CD4-positive, alpha-beta T cell treated with Interleukin-2 at 100 ng/mL for 4 hours (primary cell): ENCODE measurements at places on chromosomes 1 and 21.

DNA sequence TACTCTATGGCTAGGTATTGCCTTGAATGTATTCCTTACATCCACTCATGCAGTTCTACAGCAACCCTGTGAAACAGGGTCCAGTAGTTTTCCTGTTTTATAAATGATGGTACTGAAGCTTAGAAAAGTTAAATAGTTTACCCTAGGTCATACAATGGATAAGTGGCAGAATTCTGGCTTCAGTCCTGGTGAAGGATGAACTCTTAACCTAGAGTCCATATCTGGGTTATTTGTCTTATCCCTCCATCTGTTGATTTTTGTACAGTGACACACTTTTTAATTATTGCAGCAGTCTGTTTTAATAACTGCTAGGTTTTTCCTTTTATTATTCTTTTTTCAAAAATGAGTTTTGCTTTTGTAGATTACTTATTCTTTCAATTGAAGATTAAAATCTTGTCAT is 263.9 kb downstream of the DNM3 start:
- DNase-seq: no peak

- DNase-seq: no peak
Observed at GRCh38 chr1:240441669-240442068, 170.3 kb downstream of the GREM2 start.

DNA sequence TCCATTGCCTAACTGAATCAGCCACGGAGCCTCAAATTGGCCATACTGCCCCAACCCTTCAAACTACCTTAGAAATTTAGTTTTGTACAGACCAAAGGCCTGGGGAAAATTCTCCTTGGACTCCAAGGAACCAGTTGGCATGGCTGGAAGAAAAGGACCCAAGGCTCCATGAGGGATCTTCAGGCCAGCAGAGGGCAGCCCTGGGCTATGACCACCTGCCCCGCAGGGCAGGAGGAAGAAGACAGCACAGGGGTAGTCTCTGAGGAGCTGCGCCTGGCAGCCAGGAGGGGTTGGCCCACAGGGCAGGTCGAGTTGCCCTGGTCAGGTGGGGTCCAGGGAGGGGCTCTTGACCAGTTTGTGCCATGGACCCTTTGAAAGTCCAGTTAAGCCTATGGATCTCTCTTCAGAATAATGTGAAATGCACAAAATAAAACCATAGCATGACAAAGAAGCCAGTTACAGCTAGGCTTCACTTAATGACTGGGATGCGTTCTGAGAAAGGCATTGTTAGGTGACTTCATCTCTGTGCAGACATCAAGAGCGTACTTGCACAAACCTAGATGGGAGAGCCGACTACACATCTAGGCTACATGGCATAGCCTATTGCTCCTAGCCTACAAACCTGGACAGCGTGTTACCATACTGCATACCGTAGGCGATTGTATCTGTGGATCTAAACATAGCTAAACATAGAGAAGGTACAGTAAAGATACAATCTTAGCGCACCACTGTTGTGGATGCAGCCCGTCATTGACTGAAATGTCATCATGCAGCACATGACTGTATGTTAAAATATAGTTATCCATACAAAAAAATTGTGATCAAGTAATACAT is 26.1 kb downstream of the CACNA1S start:
- peak; percentile 22 for DNase-seq

GRCh38 chr1:35030756-35031446 is 844 bp downstream of the ZMYM6 start:
- peak; percentile 54 for DNase-seq

DNA sequence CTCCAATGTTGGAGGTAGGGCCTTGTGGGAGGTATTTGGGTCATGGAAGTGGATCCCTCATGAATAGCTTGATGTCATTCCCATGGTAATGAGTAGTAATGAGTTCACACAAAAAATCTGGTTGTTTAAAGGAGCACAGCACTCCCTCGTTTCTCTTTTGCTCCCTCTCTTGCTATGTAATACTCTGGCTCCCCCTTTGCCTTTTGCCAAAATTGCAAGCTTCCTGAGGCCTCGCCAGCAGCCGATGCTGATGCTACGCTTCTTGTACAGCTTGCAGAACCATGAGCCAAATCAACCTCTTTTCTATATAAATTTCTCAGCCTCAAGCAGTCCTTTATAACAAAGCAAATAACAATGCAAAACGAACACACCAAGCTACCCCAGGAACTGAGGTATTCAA is 80.9 kb downstream of the LHX9 start:
- DNase-seq: no peak

GRCh38 chr1:230725256-230726012 is 11.5 kb upstream of the AGT start:
- DNase-seq: no peak

DNA sequence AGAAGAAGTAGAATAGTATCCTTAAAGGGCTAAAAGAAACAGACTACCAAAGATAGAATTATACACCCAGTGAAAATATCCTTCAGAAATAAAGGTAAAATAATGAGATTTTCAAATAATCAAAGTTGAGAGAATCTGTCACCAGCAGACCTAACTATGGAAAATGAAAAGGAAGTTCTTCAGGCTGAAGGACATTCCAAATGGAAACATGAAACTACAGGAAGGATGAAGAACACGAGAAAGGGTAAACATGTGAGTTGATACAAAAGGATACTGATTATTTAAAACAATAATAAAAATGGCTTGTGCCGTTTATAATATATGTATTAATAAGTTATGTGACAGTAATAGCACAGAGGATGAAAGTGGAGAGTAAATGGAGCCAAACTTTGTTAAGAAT is 57.1 kb upstream of the SLFNL1 start:
- no peak for DNase-seq

- DNase-seq: no peak
Observed at GRCh38 chr1:115712911-115713609, 55.5 kb downstream of the CASQ2 start.

DNA sequence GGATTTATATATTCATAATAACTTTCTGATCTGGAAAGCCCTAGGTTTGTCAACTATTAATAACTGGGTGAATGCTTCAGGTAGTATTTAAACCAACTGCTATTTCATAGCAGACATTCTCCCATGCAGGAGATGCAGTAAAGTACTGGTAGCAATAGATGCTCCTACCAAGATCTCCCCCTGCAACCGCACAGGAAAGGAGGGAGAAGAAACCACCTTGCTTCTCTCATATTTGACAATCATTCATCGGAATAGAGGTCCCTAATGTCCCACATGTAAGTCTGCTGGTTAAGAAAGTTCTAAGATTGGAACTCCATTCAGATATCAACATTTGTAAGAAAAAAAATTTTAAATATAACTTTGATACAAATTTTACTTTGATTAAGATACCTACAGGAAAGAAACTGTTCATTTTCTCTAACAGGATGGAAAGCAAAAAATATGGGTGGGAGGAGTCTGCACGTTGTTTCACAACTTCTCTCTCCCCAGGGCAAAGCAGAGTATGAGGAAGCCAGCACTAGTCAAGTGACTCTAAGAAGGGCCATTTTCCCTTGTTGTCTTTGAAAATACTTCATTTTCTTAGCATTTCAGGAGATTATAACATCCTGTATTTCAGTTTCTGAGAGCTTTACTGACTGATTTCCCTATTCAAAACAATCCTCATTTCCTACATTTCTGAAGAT is at the start of gene PYHIN1:
TSS of gene PYHIN1 (plus strand) at position 498 of the 683 bp plus-strand sequence. CDS start 5,359 bp downstream, outside the sequence.
- DNase-seq: peak; percentile 63

GRCh38 chr1:25820247-25821111 is 725 bp downstream of the MTFR1L start:
- DNase-seq: peak; percentile 68

- no peak for DNase-seq
Observed at GRCh38 chr1:23543707-23544443, 12.8 kb upstream of the E2F2 start.

DNA sequence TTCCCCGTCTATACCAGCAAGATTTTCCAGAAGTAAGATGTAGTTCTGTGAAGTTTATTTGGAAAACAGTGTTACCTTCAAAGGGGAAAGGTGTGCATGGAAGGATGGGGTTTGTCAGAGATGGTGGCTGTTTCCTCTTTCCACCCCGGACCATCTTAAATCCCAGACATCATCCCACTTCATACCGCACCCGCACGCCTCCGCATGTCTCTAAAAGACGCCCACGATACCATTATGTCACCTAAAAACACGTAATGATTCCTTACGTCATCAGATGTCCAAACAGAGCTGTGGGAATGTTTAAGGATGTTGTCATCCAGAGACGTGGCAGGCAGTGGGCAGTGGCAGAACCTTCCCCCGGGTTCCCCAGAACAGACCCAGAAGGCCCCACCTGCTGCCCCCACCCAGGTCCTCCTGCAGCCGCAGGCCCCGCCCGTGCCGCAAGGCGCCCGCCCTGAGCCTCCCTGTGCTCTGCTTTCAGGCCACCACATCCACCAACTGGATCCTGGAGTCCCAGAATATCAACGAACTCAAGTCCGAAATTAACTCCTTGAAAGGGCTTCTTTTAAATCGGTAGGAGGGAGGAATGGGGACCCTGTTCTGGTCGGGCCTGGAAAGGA is 152.2 kb downstream of the PEX14 start:
- DNase-seq: no peak

DNA sequence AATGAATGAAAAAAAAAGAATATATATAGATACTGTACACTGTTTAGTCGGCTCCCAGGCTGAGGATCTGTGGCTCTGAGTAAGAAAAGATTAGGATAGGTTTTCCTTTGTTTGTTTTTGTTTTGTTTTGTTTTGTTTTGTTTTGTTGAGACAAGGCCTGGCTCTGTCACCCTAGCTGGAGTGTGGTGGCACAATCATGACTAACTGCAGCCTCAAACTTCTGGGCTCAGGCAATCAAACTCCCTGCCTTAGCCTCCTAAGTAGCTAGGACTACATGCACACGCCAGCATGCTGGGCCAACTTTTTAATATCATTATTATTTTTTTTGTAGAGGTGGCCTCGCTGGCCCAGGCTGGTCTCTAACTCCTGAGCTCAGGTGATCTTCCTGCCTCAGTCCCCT is 87.9 kb upstream of the PTBP2 start:
- no peak for DNase-seq

- peak; percentile 1 for DNase-seq
Observed at GRCh38 chr1:148263906-148264255, 111.8 kb upstream of the NBPF11 start.

DNA sequence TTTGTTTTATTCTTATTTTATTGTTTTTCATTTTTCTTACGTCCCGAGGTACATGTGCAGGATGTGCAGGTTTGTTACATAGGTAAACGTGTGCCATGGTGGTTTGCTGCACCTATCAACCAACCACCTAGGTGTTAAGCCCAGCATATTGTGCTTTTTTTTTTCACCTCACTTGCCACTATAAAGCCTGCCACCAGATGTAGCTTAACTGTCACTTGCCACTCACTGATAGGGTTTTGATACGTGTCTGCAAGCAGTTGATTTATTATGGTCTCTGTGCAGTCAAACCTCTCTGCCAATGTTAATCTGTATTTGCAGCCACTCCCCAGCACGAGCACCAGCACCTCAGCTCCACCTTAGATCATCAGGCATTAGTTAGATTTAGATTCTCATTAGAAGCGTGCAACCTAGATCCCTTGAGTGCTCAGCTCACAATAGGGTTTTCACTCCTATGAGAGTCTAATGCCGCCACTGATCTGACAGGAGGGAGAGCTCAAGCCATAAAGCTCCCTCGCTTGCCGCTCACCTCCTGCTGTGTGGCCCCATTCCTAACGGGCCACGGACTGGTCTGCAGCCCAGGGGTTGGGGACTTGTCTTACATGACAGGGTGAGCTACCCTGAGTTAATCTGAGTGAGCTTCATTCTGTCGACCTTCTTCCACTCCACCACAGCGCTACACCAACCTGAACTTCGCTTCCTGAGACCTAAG is 17.9 kb upstream of the ABCG1 start:
- DNase-seq: no peak

DNA sequence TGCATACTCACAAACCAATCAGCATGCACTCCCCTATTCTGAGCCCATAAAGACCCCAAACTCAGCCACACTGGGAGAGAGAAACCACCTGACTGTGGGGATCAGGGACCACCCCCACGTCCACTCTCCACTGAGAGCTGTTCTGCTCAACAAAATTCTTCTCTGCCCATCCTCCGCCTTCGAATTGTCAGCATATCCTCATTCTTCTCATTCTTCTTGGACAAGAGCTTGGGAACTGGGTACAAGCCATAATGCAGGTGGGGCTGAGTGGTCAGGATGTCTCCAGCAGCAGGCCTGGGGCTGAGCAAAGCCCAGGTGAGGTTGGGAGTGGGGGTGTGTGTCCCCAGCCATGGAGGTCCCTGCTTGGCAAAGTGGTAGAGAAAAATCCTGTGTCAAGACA is 34.6 kb upstream of the IFNGR2 start:
- no peak for DNase-seq

DNA sequence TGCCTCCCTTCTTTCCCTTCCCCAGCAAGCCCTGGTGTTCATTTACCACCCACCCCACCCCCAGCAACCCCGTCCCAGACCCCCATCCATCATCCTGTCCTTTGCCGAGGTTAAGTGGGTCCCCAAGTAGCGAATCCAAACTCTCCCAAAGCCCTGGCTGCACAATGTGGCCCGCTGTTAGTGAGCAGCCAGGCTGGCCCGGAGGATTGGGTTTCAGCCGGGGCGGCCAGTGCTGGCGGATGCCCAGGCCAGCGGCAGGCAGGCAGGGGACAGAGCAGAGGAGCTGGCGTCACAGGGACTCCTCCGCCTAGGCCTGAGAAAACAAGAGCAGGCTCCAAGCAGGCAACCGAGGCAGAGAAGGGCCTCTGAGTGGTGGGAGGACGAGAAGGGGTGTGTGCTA is 61.4 kb downstream of the EPHB2 start:
- no peak for DNase-seq

- DNase-seq: peak; percentile 6
Observed at GRCh38 chr1:76292418-76293184, 218.1 kb downstream of the ST6GALNAC3 start.

- no peak for DNase-seq
Observed at GRCh38 chr1:103783944-103784377, 34.3 kb downstream of the AMY1C start.

DNA sequence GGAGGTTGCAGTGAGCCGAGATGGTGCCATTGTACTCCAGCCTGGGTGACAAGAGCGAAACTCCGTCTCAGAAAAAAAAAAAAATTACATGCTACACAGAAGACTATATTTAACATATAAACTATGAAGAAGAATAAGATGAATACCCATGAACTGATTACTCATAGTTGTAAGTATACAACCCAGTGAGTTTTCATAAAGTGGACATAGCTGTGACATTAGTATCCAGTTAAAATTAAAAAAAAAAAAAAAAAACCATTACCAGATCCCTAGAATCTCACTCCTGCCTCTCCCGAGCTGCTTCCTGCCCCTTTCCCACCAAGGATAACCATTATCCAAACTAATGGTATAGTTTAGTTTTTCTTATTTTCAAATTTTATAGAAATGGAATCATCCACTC is 37.4 kb downstream of the UBE4B start:
- DNase-seq: no peak
